ENCODE measurements at places on chromosomes 13 and 19.

- ATAC-seq = no peak
These were observed 53.0 kb downstream of the GGACT start for GRCh38 chr13:100535426-100536135.

- ATAC-seq = no peak
These were observed 184.2 kb downstream of the PTPRS start for GRCh38 chr19:5156231-5156986.

- ATAC-seq = no peak
These were observed 157.6 kb upstream of the OBI1 start for GRCh38 chr13:78816592-78816991.

DNA sequence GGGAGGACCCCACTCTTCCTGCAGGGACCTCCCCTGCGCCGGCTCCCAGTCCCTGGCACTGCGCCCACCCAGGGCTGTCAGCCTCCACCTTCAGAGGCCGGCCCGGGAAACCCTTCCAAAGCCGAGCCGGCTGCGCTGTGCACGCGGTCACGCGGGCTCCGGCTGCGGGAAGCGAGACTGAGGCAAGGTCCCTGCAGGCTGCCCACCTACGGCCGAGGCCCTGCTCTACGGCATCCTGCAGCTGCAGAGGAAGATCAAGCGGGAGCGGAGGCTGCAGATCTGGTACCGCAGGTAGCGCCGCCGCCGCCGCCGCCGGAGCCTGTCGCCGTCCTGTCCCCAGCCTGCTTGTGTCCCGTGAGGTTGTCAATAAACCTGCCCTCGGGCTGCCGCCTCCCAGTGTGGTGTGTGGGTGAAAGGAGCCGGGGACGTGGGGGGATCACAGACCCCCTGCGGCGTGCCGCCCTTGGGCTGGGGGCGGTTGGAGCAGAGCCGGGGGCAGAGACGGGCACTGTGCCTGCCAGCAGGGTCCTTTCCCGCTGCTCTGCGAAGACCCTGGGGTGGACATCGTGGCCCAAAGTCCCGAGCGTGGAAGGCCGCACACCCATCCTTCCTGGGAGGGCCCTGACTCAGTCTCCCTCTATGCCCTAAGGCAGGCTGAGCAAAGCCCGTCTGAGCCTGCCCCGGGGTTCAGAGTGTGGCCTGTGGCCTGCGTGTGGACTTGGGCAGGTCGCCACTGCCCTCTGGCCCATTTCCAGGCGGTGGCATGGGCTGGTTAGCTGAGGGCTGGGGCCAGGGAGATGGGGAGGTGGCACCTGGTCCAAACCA lies 5.9 kb downstream of the GAMT start:
- ATAC-seq = no peak

- ATAC-seq = no peak
These were observed 710.4 kb downstream of the EFNB2 start for GRCh38 chr13:105825071-105825470.

DNA sequence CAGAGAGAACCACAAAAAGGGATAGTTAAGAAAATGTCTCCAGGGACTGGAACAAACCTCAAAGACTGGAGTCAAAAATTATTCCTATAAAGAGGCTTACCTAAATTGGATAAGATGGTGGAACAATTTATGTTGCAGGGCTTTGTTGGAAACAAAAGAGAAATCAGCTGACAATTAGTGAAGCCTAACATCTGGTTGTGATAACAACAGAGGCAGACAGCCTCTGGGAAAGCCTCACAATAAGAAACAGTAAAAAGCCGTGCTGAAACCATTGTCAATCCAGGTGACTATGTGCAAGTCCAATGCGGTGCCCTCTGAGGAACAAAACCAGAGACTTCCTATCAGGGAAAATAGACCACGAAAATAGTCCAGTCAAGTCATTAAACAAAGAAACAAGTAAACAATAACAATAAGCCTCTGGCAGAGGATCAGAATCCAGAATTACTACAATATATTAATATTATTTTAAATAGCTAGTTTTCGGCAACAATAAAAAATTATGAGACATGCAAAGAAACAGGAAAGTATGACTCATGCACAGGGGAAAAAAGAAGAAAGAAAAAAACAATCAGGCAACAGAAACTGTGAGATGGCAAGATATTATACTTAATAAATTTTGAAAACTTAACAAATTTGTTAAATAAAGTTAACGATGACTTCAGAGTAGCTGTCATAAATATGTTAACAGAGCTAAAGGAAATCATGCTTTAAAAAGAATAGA lies 99.7 kb upstream of the RXFP2 start:
- ATAC-seq = no peak

DNA sequence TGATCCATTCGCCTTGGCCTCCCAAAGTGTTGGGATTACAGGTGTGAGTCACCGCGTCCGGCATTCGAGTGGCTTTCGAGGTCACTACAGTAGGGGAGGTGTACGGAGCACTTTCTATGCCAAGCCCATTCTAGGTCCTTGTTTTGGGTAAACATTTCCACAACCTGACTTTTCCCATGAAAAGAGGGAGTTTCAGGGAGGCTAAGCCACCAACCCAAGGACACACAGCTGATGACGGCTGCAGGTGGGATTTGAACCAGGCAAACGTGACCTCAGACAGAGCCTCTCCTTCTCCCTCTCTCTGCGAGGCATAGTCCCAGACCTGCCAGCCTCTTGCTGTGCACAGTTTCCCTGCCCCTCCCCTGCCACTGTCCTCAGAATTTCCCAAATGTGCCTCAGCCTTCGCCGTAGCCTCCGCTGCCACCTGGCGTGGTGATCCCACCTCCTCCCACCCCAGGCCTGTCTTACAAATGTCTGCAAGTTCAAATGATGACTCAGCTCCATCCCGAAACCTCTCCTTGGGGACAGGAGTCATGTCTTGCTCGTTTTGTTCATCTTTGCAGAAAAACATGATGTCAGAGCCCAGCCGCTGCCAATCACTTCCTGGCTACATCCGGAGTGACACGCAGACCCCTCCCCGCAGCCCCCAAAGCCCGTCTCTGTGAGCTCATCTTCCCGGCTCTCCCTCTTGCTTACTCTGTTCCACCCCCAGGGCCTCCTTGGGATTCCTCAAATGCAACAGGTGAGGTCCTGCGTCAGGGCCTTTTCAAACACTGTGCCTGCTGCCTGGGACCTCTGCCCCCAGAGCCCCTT lies 6.6 kb upstream of the GADD45B start:
- peak; percentile 71 for ATAC-seq

DNA sequence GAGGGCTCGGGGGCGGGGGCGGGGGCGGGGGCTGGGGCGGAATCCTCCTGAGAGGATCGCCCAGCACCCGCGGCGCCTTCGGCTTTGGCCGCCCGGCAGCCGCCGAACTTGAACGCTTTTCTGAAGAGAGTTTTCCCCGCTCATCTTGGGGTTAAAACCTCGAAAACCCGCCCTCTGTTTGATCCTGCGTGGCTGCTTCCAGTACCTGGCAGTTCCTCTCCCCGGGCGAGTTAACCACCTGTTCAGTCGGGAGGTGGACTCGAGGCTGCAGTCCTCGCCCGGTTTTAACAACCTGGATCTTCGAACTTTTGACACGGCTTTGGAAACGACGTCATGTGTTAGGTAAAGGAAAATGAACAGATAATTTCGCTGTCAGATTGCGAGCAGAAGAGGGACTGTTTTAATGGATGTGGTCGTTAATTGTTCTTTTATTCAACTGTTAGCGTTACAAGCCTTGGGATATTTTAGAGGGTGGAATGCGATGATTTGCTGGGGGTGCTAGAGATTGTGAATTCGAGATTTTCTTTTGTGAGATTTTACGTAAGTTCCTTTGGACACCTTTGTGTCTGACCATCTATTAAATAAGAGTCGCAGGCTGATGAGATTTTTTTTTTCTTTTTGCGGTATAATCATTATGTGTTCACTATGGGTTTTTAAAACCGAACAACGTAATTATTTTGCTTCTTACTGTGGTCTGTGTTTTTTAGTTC lies 1.0 kb downstream of the FNDC3A start:
- no peak for ATAC-seq

Data from stimulated activated memory B cell treated with anti-CD40 and anti-IgM and Interleukin-4, amounts not matched to agents 10 μg/mL and 1 μg/mL and 100 μg/mL, for 72 hours (primary cell).